ENCODE measurements at places on chromosomes 6 and 20.

DNA sequence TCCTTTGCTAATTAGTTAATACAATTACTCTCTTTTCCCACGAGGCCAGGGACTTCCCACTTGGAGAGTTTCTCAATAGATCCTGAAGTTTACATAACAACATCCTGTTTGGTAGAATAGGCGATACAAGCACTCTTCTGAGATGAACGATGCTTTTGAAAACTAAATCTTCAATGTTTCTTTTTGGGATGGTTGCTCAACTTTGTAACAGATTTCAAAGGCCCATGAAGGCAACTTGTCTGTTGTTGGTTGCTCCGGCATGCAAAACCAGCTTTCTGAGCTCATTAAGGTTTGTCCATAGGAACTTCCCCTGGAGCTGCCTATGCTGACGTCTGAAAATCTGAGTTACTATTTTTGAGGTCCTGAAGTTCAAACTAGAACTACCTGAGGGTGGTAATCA lies 25.9 kb upstream of the ROS1 start:
- DNase-seq: no peak

DNA sequence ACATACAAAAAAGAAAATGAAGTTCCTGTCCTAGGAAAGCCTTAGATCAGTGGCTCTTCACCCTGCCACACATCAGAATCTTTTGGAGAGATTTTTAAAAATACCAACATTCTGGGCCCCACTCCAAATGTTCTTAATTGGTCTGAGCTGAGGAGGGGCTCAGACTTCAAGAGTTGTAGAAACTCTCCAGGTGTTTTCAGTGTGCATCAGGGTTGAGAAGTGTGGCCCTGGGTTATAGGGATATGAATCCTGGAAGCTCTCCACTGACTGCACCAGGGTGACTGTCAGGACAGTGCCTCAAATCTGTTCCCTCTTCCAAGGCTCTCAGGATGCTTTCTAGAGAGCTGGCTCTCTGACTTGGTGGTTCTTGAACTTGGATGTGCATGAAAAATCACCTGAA lies 5.5 kb upstream of the MYLK2 start:
- DNase-seq: no peak

GRCh38 chr20:57619051-57619831 lies 985 bp downstream of the ZBP1 start:
- no peak for DNase-seq

GRCh38 chr6:104940893-104941728 lies 15.8 kb upstream of the LIN28B start:
- peak; percentile 26 for DNase-seq

- no peak for DNase-seq
These were observed 786 bp downstream of the ADRM1 start for GRCh38 chr20:62303340-62304226.

DNA sequence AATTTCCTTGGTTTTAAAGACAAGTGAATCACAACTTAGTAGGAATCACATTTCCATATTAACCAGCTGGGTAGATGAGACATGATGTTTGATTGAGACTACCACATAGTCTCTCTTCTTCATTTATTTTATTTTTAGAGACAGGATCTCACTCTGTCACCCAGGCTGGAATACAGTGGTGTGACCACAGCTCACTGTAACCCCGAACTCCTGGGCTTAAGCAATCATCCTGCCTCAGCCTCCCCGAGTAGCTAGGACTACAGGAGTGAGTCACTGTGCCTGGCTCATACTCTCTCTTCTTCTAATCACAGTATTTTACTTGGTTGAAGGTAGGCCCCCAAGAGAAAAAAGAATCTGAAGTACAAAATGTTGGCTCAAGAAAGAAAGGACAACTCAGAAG lies 80.2 kb upstream of the ASF1A start:
- no peak for DNase-seq

GRCh38 chr6:128446497-128446896 lies 73.9 kb downstream of the PTPRK start:
- no peak for DNase-seq

DNA sequence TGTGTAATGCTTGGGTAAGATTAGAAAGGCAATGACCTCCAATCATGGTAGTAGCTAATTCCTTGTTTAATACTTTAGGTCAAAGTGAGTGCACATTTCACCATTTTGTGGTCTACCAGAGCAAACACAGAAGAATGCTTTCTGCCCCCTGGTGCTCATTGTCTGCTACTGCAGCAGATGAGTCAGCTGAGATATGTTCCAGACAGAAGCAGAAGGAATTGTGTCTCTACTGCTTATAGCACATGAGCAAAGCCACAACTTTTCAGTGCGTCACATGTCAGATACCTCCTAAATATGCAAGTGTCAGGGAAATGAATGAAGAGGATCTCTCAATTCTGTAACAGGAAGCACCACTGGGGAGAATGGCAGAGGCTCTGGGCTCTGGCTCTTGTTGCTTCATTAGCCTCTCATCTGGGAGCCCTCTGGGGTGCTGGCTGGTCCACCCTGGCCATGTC lies 308.9 kb downstream of the ALDH8A1 start:
- DNase-seq: peak; percentile 29

DNA sequence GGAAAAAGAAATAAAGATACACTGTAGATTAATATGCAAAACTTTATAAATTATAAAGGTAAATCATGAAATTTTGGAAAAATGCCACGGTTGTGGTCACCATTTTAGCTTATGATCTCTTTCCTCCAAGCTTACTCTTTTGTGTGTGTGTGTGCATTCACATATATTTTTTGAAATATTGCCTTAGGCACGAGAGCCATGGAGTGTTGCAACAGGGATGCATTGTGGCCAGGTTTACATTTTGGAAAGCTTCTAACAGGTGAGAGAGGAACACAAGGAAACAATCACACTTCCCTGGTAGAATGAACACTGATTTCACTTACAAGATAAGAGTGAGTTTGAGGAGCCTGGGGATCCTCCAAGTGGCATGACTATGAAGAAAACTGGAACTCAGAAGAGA lies 214.5 kb upstream of the TENT5A start:
- no peak for DNase-seq

GRCh38 chr6:7138921-7139358 lies 31.2 kb downstream of the RREB1 start:
- no peak for DNase-seq

- no peak for DNase-seq
These were observed 67.7 kb downstream of the AKAP12 start for GRCh38 chr6:151307501-151307900.

- no peak for DNase-seq
These were observed 241.0 kb downstream of the DLL1 start for GRCh38 chr6:170049641-170050561.

- peak; percentile 49 for DNase-seq
These were observed 107.4 kb downstream of the SULF2 start for GRCh38 chr20:47677635-47678453.

- DNase-seq: no peak
These were observed 97.9 kb upstream of the EEF1E1 start for GRCh38 chr6:8200255-8200654.

DNA sequence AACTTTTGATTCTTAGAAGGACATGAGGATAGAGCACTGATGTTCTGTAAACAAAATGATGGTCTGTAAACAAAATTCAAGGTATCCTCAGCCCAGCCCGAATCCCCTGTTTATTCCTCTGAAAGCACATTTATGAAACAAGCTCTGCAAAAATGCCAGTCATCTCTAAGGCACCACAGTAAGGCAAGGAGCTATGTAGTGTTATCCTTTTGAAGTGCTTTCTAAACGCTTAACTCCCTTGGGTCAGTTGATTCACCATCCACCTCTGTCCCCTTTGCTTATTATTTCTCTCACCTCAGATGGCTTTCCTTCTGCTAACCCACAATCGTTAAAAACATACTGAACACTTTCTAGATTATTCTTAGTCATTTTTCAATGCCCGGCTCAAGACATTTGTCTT lies 93.8 kb downstream of the ATXN1 start:
- no peak for DNase-seq

GRCh38 chr6:125831659-125832058 lies 40.9 kb downstream of the NCOA7 start:
- no peak for DNase-seq

DNA sequence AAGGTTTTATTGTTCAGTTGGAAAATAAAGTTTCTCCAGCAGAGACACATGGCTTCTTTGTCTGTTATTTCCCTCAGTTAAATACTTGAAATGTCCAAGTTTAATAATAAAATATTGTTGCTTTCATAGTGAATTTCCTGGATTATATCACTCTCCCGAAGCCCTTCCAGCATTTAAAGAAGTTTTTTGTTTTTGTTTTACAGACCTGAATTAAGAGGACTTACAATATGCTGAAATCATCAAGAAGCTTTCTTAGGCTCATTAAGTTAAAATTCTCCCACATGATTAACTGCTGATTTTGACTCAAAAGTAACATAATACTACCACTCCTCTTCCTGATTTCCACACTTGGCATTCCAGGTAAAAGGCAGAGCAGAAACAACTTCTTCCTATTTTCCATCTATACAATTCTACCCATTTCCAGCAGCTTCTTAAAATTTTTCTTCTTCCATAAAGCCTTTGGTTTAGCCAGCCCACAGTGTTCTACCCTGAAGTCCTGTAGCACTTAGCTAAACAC lies 35.8 kb downstream of the PDSS2 start:
- no peak for DNase-seq

DNA sequence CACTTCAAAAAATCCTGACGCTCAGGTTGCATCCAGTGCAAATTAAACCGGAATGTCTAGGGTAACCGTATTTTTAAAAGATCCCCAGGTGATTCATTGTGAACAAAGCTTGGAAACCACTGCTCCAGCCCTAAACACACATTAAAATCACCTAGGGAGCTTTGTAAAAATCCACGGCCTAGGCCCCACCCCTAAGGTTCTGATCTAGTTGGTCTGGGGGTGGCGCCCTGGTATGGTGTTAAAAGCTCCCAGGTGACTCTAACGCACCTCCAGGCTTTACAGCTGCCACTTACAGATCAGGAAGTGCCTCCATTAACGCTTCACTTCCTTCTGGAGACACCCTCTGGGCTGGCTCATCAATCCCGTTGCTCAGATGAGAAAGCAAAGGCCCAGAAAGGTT lies 92.2 kb downstream of the GRM4 start:
- DNase-seq: no peak

GRCh38 chr20:20887593-20888265 lies 175.3 kb upstream of the RALGAPA2 start:
- no peak for DNase-seq

- DNase-seq: no peak
These were observed 115.4 kb downstream of the ISM1 start for GRCh38 chr20:13336308-13337089.

- DNase-seq: no peak
These were observed 210.6 kb downstream of the DLL1 start for GRCh38 chr6:170080169-170080827.

DNA sequence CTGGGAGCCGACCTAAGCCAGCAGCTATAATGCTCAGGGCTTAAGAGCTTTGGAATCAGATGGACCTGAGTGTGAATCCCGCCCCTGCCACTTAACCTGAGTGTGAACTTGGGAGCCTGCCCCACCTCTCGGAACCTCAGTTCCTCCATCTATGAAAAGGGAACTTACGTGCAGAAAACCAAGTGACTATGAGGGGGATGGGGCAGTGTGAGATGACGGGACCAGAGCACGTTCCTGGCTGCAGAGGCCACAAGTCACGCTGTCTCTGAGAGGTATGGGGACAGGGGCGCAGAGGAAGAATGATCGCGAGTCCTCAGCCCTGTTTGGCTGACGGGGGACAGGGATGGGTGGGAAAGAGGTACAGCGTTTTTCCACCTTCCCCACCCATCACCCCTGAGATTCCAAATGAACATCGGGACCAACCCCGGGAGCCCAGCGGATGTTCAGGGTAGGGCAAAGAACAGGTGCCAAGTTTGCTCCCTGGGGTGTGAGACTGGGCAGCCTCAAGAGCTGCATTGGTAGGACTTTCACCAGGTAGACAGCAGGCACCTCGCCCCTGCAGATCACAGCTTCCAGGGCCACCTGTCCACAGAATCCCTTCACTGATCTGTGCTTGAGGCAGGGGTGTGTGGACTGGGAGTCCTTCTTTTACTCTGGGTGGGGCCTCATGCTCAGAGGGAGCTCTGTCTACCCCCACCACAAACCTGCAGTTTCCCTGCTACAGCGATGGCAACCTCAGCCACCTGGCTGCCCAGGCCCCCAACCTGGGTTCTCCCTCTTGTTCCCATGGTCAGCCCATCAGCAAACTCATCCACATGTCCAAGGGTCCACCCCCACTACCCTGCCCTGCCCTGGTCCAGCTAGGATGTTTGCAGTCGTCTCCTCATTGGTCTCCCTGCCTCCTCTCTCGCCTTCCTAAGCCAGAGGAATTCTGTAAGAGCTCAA lies 85.8 kb downstream of the CEBPB start:
- no peak for DNase-seq

DNA sequence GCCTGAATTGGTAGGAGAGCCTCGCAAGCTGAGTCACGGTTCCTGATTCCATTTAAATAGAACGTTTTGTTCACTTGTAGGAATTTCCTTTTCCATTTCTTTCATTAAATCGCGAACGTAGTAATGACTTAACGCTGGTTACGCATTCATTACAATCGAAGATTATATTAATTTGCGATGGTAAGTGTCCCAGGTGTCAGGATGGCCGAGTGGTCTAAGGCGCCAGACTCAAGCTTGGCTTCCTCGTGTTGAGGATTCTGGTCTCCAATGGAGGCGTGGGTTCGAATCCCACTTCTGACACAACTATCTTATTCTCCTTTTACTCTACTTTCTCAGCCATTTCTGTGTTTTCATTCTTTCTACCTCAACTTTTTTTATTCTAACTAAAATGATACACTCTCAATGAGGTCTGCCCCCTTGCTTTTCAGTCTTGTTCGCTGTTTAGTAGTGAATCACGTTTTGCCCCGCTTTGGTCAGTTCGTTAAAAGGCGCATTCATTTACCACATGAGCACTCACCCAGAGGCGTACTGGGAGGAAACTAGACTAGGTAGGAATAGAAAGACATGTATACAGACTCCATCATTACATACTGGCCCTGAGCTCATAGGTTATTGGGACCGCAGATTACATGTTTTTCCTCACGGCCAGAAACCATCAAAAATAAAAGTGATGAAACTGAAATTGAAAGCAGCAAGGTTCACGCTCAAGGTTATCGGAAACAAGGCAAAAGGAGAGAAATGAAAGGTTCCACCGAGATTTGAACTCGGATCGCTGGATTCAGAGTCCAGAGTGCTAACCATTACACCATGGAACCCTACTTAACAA lies 17.3 kb upstream of the TRIM27 start:
- peak; percentile 40 for DNase-seq

DNA sequence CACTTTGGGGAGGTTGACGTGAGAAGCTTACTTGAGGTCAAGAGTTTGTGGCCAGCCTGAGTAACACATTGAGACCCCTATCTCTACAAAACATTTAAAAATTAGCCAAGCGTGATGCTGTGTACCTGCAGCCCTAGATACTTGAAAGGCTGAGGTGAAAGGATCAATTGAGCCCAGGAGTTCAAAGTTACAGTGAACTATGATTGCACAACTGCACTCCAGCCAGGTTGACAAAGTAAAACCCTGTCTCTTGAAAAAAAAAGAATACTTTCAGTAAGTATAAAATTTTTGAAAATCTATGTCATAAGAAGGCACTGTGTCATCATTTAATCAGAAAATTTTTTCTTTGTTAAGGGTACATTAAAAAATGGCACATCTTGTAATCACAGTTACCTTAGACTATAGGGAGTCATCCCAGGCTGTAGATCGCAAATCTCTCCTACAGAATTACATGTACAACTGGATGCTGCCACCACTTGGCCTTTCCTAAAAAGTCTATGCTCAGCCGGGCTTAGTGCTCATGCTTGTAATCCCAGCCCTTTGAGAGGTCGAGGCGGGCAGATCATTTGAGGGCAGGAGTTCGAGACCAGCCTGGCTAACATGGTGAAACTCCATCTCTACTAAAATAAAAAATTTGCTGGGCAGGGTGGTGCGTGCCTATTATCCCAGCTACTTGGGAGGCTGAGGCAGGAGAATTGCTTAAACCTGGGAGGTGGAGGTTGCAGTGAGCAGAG lies 17.0 kb upstream of the MRS2 start:
- no peak for DNase-seq

GRCh38 chr20:63955281-63955826 lies 862 bp downstream of the UCKL1 start:
- no peak for DNase-seq
